Glutamatergic neuron (in vitro differentiated cells): ENCODE measurements at places on chromosomes 3 and 15. TPM values are rescaled to one million over a fixed set of nuclear protein-coding genes. Genes with fewer than 3 reads are reported as not detected.

Gene DUOXA2
- not detected for total RNA-seq

Gene IL17RE
- 3.9 TPM for total RNA-seq

Gene ANKRD34C
- total RNA-seq = not detected

Gene SPESP1
- total RNA-seq = not detected

Gene SAMD7
- not detected for total RNA-seq

Gene GOLGA6L25
- total RNA-seq = not detected

Gene CHP1
- 65.6 TPM for total RNA-seq

Gene EPHB1
- total RNA-seq = 16.3 TPM

Gene FAM107A
- total RNA-seq = not detected

Gene CCDC13
- 1.0 TPM for total RNA-seq

Gene CORO2B
- 16.3 TPM for total RNA-seq

Gene ITIH3
- total RNA-seq = not detected

Gene OXSM
- 9.3 TPM for total RNA-seq

Gene ARID3B
- 154 TPM for total RNA-seq

Gene TMEM212
- not detected for total RNA-seq

Gene SEMA3B
- 5.4 TPM for total RNA-seq

Gene NR1I2
- total RNA-seq = not detected

Gene DNAJA4
- total RNA-seq = 2.4 TPM

Gene POPDC2
- 1.4 TPM for total RNA-seq

Gene CAMK2N2
- 14.8 TPM for total RNA-seq

Gene CLSTN2
- 3.1 TPM for total RNA-seq

Gene CTXND1
- total RNA-seq = 0.39 TPM

Gene TNIK
- total RNA-seq = 1.5 TPM

Gene RLBP1
- not detected for total RNA-seq

Gene CYP1A1
- 0.27 TPM for total RNA-seq

Gene AGBL1
- total RNA-seq = 0.76 TPM

Gene CMTM8
- total RNA-seq = not detected

Gene C2CD4A
- total RNA-seq = 0.20 TPM

Gene ZNF860
- not detected for total RNA-seq

Gene NPAP1
- 0.07 TPM for total RNA-seq

Gene STOML1
- 19.5 TPM for total RNA-seq

Gene MGLL
- 10.3 TPM for total RNA-seq

Gene CLDN1
- total RNA-seq = not detected

Gene ACAN
- total RNA-seq = 0.05 TPM

Gene CCR8
- not detected for total RNA-seq

Gene CATSPER2
- total RNA-seq = 6.9 TPM

Gene FBXO40
- not detected for total RNA-seq

Gene SLC9C1
- total RNA-seq = not detected

Gene B4GALT4
- total RNA-seq = 24.3 TPM

Gene PTPN23
- 71.0 TPM for total RNA-seq

Gene SLCO2A1
- not detected for total RNA-seq

Gene A4GNT
- not detected for total RNA-seq

Gene RASL12
- 0.44 TPM for total RNA-seq

Gene ELL3
- 0.51 TPM for total RNA-seq

Gene ARL14
- not detected for total RNA-seq

Gene CPN2
- total RNA-seq = not detected

Gene KNG1
- not detected for total RNA-seq

Gene DAPK2
- 2.6 TPM for total RNA-seq
